ENCODE measurements at places on chromosomes 12 and 14. TPM values are rescaled to one million over a fixed set of nuclear protein-coding genes. Genes with fewer than 3 reads are reported as not detected.

DBX2 gene
- not detected for total RNA-seq

SPTB gene
- total RNA-seq: not detected

PRB2 gene
- total RNA-seq: not detected

ASCL1 gene
- not detected for total RNA-seq

C14orf180 gene
- total RNA-seq: not detected

HCAR2 gene
- 0.61 TPM for total RNA-seq

RNFT2 gene
- 0.34 TPM for total RNA-seq

RNF212B gene
- total RNA-seq: not detected

SPATA7 gene
- total RNA-seq: 9.9 TPM

CCDC196 gene
- total RNA-seq: not detected

WASHC4 gene
- total RNA-seq: 19.0 TPM

RALGAPA1 gene
- total RNA-seq: 14.9 TPM

AGAP2 gene
- total RNA-seq: 0.80 TPM

POTEM gene
- total RNA-seq: not detected

KRT3 gene
- total RNA-seq: not detected

All from hair follicular keratinocyte (primary cell).